ENCODE measurements at places on chromosomes 6 and 20.

- no peak for DNase-seq
Measured at GRCh38 chr6:111944541-111944940, 71.3 kb upstream of the FYN start.

DNA sequence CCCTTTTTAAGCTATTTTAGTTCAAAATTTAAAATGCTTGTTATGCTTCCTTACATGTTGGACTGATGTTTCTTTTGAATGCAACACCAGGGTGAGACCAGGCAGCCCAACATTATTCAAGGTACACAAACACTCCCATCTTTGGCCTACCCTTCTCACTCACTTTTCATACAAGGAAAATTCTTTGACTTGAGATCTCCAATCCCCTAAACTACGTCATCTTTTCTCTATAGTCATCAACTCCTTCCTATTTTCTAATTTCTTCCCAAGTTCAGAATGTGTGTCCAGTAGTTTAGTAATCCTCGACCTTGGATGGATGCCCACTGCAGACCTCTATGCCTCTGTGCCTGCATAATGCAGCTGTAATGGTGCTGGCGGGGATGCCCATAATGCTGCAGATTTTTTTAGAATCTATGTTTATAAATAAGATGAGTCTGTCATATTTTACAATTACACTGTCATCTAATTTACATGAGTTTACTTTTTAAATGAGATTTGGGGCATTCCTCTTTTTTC is 108.7 kb downstream of the ID4 start:
- no peak for DNase-seq

DNA sequence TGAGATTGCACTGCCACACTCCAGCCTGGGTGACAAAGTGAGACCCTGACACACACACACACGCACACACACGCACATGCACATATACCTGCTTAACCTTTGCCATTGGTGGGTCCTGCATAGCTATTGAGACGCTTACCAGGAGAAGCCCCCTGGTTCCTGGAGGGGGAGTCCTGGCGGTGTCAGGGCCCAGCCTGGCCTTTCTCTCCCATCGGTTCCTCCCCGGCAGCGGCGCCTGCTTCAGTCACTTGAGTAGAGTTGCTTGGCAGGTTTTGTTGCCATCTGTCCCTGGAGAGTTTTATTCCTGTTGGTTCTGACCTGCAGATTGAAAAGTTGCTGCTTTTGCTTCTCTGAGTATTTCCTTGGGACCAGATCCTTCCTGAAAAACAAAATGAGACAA is 20.6 kb upstream of the FAM209A start:
- DNase-seq = no peak

DNA sequence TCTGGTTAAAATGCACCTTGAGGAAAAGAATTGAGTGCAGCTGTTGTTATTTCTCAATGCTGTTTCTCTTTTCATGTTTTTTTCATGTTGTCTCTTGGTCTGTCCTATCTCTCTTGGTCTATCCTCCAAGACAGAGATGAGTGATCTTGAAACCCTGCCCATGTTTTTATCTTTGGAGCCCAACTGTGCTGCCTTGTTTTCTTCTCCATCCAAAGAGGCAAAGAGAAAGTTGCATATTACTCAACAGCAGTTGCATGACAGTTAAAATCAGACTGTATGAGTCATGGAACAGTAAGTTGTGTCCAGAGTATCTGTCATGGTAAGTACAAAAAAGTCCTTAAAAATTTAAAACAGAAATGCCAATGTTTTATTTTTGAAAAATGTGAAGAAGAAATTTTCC is 26.2 kb downstream of the BCAS1 start:
- no peak for DNase-seq

DNA sequence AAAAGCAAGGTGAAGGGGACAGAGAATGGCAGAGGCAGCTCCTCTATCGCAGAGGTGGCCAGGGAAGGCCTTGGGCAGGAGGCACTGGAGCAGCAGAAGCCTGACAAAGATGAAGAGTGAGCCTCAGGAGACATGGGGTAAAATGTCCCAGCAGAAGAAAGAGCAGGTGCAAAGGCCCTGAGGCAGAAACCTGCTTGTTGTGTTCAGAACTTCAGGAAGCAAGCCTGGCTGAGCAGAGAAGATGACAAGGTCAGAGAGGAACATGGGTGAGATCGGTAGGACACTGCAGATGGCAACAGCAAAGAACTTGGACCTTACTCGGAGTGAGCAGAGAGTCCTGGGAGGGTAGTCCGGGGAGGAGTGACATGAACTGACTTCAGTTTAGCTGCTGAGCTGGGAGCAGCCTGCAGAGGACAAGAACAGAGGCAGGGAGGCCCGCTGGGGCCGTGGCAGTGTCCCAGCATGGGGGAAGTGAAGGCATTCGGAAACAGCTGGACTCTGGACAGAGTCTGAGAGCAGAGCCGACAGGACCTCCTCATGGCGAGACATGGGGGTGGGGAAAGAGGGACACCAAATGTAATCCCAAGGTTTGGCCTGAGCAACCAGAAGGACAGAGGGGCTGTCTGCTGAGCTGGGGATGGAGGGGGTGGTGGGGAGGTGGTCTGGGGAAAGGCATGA is 106.3 kb downstream of the PREX1 start:
- DNase-seq = no peak

DNA sequence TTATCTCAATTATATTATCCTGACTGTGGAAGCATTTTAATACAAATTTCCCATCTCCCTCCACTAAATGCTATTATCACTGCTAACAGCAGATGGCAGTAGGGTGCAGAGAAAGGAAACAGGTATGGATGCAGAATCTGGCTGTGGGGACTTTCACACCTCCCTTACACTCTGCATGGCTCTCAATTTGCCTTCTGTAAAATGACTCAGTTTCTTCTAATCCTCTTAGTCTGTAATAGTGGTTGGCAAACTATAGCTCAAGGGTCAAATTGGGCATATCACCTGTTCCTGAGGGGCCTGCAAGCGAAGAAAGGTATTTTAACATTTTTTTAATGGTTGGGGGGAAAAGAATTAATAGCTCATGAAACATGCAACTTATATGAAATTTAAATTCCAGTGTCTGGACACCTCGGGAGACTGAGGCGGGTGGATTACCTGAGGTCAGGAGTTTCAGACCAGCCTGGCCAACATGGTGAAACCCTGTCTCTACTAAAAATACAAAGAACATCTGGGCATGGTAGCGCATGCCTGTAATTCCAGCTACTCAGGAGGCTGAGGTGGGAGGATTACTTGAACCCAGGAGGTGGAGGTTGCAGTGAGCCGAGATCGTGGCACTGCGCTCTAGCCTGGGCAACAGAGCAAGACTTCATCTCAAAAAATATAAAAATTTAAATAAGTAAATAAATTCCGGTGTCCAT is 83.5 kb downstream of the ZMYND8 start:
- DNase-seq = peak; percentile 52

GRCh38 chr6:56073315-56073714 is 174.1 kb downstream of the COL21A1 start:
- DNase-seq = no peak

GRCh38 chr6:90975741-90976140 is 388.9 kb upstream of the MAP3K7 start:
- no peak for DNase-seq

GRCh38 chr6:148214667-148215066 is 128.0 kb upstream of the SASH1 start:
- DNase-seq = no peak

DNA sequence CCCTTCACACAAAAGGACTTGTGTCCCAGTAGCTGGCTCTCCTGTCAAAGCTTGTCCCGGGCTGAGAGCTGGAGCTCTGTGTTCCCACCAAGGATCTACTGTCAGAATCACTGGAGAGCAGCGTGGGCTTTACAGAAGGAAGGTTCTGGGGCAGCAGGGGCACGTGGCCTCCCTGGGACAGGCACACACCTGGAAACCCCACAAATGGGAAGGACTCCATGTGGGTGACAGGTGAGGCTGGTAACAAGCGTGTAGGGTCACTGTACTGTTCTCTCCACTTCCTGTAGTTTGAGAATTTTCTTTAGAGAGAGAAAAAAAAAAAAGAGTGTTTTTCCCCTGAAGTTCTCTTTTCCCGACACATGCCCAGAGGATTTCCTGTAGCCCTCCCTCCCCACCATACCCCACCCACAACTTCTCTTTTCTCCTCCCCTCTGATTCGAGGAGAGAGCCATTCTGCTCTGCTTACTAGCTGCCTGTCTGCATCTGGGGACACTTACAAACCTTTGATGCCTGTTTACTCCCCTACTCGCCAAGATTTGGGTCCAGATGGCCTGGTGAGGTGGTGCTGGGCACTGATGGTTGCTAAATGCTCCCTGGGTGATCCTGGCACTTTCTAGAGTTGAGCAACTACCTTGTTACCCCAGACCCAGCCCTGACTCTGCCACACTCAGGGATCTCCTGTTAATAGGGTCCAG is 84.1 kb upstream of the SIRPA start:
- DNase-seq = peak; percentile 49

GRCh38 chr20:63090052-63090451 is 83.3 kb upstream of the BHLHE23 start:
- no peak for DNase-seq

DNA sequence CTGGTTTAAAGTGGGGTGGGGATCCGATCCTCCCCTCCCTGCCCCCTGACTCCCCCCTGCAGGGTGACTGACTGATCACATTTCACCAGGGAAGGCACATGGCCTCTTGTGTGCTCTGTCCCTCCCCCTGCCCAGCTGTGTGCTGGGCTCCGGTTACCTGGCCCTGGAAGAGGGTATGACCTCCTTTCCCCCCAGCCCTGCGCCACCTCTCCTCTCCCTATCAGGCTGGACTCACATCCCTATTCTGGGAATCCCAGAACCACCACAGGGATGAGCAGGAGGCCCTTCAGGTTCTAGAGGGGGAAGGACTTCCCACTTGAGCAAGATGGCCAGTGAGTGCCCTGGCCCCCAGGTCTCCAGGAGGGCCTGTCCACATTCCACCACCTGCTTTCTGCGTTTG is 2.1 kb upstream of the IP6K3 start:
- DNase-seq = no peak

DNA sequence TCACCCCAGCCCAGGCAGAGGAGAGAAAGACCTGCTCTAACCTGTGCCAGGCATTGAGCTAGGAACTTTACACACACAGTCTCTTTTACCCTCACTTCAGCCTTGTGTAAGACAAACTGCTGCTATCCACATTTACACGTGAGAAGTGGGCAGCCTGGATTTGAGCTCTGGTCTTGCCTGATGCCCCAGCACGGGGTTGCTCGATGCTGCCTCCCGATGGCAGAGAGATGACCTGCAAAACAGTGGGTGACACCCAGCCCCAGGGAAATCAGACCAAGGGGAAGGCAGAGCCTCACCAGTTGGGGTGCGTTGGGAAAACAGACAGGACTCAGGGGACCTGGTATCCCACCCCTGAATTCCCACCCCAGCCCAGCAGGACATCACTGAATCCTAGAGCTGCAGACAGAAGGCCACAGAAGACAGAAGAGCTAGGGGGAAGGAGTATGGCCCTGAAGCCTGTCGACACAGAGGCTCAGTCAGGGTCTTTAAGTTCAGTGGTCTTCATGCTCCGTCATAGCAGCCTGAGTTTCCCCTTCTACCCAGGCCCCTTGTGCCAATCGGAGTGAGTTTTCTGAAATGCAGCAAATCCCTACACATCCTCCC is 990 bp downstream of the BPI start:
- no peak for DNase-seq

- no peak for DNase-seq
Measured at GRCh38 chr20:62015540-62016288, 50.0 kb downstream of the TAF4 start.

DNA sequence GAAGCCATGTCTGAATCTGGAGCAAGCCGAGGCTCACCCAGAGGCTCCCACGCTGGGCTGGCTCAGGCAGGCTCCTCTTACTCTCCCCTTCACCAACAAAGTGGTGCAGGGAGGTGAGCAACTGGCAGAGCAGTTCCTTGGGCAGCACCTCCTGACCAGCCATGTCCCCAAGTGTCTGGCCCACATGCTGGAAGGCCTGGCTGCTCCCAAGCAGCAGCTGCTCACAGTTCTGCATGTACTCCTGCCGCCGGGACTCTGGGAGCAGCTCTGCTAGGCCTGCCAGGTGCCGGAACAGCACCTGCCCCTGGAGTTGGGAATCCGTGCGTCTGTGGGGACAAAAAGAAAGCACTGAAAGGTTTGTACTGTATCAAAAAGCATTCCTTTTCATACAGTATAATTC is 57.1 kb upstream of the LYRM2 start:
- DNase-seq = no peak

Data from hypothalamus (tissue), 51 donors.